ENCODE measurements at places on chromosomes 3 and 15.

DNA sequence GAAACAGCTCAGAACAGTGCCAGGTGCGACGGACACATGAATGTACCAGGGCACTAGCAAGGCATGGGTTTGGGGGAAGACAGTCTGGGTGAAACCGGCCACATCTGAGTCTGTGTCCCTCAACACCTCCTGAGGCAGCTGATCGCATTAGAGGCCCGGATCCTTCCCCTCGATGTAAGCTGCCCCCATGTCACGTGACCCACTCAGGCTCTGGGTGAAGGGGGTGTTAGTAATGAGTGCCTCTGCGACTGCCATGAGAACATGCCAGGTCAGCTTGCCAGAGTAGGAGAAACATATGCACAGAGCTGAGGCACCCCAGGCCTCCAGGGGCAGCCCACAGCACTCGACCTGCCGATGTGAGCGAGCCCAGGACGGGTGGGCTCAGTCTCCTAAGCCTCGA, 29.7 kb downstream of the PRR23E start:
- DNase-seq = no peak

- DNase-seq = no peak
Measured at GRCh38 chr3:64084640-64085039, 61.3 kb upstream of the PSMD6 start.

DNA sequence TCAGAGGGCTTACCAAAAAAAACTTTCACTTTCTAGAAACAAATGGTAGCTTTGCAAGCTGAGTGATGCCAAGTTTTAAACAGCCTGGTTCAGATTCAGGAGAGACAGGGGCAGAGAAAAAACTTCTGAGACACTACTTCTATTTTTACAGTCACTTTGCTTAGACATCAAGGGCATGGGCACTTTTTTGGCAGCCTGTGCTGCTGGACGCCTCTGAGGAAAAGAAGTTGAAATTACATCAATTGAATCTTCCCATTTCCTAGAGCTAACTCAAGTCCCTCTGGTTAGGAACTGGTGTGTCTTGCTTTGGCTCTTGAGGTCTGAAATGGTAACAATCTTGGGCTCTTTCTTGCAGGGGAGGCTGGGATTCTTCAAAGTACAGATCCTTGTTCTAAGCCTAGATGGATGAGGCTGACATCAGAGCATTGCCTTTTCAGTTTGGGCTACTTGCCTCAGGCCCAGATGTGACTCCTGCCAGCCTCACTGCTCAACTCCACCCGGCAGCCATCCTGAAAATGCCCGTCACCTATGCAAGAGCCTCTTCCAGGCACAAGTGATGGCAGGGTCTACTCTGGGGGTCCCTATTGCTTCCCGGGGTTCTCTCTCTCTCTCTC, 357.5 kb downstream of the FOXP1 start:
- no peak for DNase-seq

GRCh38 chr15:37880835-37881153, 53.6 kb upstream of the TMCO5A start:
- DNase-seq = no peak

DNA sequence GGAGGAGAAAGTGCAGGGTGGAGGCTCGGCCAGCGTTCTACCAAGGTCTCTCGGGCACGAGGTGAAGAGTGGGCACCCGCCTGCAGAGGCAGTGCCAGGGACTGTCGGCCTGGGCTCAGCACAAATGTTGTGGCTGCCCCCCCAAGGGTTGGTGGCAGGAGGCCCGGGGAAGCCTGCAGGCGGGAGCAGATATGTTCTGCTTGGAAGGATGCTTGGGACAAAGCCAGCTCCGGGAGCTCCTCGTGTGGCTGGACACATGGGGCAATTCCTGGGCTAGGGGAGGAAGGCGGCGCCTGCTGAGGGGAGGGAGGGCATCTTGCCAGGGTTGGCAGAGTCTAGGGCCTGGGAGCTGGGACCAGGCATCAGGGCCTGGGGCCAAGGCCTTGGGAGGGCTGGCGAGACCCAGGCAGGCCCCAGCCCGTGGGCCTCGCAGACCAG, 30.4 kb upstream of the FBLN2 start:
- no peak for DNase-seq

GRCh38 chr3:54321520-54321919, 199.2 kb downstream of the CACNA2D3 start:
- no peak for DNase-seq

- DNase-seq = no peak
Measured at GRCh38 chr3:143288944-143289343, 169.4 kb downstream of the CHST2 start.

DNA sequence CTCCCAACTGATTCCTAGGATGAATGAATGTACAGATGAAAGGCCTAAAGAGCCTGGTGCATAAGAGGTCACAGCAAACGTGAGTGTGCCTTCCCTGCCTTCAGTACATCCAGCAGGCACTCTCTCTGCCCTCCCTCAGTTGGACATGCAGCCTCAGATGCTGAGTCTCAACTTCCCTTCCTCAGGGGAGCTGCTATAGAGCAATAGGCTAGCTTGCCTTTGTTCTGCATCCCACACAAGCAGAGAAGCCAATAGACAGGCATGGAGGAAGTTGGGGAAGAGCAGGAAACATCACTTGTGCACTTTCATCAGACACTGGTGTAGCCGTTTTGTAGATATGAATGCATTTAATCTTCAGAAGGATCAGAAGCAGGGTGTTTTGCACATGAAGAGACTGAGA, 147.5 kb upstream of the THBS1 start:
- no peak for DNase-seq

GRCh38 chr15:90062462-90062932, 39.8 kb downstream of the IDH2 start:
- no peak for DNase-seq

DNA sequence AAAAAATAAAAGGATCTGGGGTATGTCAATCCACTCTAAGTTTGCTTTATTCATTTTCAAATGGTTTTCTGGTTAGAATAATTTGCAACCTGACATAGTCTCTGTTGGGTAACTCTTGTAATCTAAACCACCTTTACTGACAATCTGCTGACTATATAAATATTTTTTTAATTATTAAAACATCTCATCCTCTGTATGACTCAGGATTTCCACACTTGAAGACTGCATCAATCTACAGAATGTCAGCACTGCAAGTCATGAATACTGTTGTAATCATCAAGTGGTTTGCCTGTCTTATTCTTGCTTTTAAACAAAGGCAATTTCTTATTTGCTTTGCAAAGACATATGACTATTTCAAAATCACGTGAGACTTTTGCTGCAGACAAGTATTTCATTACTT, 42.1 kb downstream of the VGLL3 start:
- no peak for DNase-seq

DNA sequence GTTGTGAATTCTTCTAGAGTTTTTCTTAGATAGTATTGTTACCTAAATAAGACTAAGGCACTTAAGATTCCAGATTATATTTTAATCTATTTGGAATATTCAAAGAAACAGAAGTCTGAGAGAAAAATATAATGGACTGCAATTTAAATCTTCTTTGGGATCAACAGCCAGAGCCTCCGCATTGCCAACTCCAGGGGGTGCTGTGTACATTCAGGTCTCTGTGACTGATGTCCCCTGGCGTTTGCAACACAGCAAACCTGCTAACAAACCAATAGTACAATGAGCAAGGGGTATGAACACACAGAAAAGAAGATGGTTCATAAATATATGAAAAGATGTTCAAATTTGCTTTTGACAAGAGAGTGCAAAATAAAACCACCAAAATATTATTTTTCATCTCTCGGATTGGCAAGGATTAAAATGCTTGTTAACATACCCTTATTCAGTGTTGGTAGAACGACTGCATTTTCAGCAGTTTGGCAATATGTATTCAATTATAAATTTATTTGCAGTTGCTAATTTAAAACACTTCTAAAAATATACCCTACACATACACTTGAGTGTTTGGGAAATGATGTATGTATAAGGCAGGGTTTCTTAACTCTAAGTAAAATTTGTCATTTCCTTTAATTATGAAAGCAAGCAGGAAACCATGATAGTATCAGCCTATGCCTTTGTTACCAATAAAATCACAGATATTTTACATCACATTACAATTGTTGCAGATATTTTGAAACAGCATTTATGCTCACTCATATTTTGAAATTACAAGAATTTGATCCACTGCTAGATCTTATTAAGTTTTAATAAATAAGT, 16.1 kb upstream of the TM4SF1 start:
- DNase-seq = no peak

DNA sequence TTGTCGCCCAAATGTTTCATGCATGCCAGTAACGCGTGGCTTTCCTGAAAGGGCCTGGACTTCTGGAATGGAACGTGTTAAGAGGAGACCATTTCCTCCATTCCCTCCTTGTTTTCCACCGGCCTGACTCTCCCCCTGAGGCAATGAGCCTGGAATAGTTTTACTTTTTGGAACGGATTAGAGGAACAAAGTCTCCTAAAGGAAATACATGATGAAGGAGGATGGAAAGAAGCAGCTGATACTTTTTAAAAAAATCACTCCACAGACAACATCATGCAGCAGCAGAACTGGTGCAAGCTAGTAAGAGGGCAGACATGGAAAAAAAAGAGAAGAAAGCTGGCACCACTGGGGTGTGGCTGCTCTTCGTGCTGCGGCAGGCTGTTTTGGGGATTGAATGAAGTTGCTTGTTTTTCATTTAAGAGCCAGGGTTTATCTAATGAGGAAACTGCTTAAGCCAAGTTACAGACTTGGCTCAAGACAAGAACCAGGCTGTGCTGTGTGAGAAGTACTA, 3.6 kb upstream of the KBTBD12 start:
- no peak for DNase-seq

GRCh38 chr15:82871358-82871757, 61.9 kb downstream of the WHAMM start:
- no peak for DNase-seq

DNA sequence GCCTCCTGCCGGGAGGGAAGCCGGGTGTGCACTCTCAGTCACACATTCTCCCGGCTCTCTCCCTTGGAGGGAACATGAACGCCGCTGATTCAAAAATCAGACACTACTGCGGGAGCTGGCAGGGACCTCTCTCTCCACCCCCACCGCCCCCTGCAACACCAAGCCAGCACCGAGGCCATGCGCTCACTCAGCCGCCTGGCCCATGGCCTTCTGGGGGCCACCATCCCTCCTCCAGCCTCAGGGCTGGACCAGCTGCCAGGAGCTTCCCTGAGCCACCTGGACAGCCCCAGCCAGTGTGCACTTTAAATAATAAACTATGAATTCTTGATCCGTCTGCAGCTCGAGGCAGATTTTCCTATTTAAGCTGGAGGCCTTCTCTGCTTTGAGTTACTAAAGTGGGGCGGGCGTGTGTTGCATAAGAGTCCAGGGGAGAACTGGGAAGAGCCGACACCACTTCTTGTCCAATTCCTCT, 30.6 kb downstream of the ADAMTS17 start:
- no peak for DNase-seq

DNA sequence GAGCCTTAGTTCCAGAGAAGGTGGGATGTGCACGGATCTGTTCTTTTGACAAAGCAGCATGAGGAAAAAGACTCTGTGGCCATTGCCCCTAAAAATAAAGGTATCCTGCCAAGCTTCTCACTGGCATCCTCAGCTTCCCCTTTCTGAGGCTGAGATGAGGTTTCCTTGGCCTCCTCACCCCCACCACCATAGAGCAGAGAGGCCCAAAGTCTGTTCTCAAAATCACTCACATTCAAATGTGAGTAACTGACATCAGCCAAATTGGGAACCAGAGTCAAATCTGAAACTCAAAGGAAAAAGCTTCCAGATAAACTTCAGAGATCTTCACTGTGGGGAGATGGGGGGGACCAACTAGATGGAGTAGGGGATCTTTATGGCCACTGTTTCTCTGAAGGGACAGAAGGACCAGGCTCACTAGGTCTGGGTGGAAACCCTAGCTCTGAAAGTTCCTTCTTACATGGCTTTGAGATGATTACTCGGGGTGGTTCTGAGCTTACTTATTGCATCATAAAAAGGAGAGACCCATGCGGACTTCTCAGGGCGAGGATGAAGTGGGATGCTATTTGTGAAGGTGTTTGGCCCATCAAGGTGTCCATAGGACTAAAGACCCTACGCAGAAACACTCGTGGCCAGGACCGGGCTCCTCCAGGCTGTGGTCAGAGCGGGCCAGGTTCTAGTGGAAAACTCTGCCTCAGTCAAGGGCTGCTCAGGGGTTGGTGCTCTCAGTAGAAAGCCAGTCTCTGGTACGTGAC, 61.5 kb upstream of the MEF2A start:
- no peak for DNase-seq

GRCh38 chr3:108221393-108221792, 831 bp downstream of the IFT57 start:
- no peak for DNase-seq

- DNase-seq = no peak
Measured at GRCh38 chr15:94576889-94577533, 345.6 kb downstream of the MCTP2 start.

DNA sequence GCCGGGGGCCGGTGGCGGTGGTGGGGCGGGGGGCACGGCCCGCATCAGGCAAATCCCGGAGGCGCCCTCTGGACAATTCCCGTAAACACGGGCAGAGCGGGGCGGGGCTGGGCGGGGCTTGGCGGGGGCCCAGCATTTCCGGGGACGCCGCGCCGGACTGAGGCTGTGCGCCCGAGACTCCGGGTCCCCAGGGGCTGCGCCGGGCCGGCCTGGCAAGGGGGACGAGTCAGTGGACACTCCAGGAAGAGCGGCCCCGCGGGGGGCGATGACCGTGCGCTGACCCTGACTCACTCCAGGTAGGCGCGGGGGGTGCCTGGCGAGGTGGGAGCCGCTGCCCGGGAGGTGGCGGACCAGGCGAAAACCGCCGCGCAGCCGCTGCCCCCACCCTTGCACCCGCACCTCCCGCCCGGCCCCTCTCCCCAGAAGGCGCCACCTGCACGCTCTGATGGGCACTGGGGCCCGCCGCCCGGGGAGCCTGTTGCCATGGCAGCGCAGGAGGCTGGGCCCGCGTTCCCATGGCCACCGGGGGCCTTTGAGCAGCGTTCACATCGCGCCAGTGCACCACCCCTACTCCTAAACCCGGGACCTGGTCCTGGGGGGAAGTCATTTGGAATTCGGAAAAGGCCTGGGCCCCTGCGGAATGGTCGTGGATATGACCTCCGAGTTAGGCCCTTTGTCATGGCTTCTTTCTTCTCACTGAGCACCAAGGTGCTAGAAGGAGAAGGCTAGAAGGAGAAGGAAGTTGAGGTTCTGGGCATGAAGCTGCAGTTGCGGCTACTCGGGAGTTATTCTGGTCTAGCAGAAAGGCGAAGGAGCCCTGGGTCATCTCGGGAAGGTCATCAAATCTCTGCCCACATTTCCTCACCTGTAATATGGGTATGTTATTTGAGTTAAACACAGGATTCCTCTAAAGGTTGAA, 16.1 kb upstream of the SEMA4B start:
- no peak for DNase-seq

DNA sequence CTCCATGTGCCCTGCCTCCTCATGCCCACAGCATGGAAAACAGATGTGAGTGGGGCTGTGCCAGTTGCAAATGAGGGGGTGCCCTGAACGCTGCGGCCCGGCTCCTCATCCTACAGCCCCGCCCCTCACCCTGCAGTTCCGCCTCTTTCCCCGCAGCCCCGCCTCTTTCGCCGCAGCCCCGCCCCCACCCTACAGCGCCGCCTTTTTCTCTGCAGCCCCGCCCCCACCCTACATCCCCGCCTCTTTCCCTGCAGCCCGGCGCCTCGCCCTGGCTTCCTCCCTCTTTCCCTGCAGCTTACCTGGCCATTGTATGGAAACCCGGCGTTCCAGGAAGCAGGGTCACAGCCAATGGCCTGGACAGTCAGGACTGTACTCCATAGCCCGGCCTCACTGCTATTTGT, 284.9 kb downstream of the TLE3 start:
- DNase-seq = no peak

GRCh38 chr3:160757233-160758106, 1.4 kb downstream of the PPM1L start:
- DNase-seq = no peak
